ENCODE measurements at places on chromosomes 2 and 18.

- no peak for DNase-seq
Observed at GRCh38 chr2:248724-249123, 15.1 kb downstream of the SH3YL1 start.

GRCh38 chr2:173354073-173354581, 545 bp upstream of the CDCA7 start:
- no peak for DNase-seq

GRCh38 chr18:36762074-36762473, 66.7 kb downstream of the TPGS2 start:
- no peak for DNase-seq

DNA sequence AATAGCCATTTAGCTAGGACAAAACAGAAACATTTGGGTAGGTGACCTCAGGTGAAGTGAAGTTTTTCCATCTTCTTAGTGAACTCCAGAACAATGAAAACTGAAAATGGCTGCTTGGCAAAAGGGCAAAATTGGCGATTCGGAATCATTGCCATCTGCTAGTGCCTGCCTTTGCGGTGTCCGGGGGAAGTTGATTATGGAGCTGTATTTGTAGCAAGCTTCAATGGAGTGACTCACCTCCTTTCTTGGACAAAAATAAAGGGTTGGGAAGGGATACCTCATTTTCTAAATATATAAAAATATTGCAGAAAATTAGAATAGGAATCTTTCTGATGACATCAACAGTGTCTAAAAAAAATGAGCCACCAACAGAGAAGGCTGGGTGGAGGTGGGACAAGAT, 460.5 kb downstream of the TGIF1 start:
- DNase-seq: no peak

- no peak for DNase-seq
Observed at GRCh38 chr18:39208729-39209128, 1643.1 kb upstream of the CELF4 start.

GRCh38 chr2:95334916-95335641, 37.9 kb downstream of the KCNIP3 start:
- no peak for DNase-seq

- DNase-seq: no peak
Observed at GRCh38 chr2:146287281-146287680, 1557.5 kb upstream of the ACVR2A start.

DNA sequence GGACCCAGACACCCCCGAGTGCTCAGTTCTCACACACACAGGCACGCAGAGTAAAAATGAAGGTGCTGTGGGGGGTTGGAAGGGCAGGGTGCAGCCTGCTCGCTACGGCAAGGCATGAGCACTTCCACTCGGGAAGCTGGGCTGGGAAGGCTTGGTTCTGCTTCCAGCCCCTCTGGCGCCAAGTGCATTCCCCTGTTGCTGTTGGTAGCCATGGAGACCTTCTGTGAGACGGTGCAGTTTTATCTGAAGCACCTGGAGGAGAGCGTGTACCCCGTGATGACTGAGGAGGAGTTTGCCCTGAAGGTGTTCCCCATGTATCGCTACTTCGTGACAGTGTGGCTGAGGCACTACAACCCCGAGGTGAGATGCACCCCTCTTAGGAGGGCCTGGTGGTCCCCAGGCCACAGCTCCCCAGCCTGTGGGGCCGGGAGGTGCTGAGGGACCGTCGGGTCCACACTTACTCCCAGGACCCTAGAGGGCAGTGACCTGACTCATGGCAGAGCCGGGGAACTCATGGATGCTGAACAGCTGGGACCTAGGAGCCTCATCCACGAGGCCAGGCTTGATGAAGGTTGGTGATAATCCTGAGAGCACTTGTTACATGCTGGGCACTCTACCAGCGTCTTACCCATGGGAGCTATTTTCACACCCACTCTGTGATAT, 15.5 kb downstream of the MROH2A start:
- no peak for DNase-seq

DNA sequence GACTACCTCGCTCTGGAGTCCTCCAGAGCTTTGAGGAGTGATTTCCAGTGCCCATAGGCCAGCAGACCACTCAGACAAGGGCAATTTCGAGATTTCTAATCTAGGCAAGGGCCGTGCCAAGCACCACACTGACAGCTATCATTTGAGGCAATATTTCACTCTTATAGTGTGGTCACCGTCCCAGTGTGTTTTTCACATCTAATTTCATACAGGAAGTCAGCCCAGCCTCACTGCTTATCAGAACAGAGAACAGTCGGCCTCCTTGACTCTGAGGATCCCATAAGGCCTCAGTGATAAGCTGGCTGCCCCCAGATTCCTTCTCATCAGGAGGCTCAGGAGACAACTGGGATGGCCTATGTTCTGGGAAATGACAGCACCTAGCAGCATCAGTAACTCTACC, 581 bp downstream of the CAPN14 start:
- no peak for DNase-seq

- DNase-seq: no peak
Observed at GRCh38 chr18:56217406-56217805, 421.0 kb downstream of the TXNL1 start.

- no peak for DNase-seq
Observed at GRCh38 chr2:39647104-39647765, 18.5 kb upstream of the TMEM178A start.

- no peak for DNase-seq
Observed at GRCh38 chr2:144712550-144712940, 192.6 kb upstream of the ZEB2 start.

- DNase-seq: no peak
Observed at GRCh38 chr2:190441564-190441963, 33.4 kb downstream of the MFSD6 start.

All from lung microvascular endothelial cell (primary cell).